ENCODE measurements at places on chromosomes 6 and 20. TPM values are rescaled to one million over a fixed set of nuclear protein-coding genes. Genes with fewer than 3 reads are reported as not detected.

DNA sequence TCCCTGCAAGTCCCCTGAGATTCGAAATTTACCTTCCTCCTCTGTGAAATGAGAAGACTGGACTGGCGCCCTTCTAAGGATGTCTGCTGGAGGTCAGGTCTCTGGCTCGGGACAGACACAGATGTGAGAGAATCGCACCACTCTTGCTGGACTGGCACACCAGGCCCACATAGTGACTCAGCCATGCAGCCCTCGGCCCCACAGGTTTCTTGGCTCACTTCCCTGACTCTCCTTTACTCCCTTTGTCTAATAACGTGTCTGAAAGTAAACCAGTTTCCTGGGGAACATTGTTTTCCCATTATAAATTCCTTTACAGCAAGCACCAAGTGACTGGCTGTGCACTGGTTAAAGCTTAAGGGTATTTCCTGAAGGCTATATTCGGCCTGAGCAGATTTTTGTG lies 106.7 kb upstream of the PLEKHG1 start:
- no peaks in the 10 kb centered on the region for H3K36me3 ChIP-seq
- no peaks in the 10 kb centered on the region for H3K27me3 ChIP-seq
- H3K4me3 ChIP-seq, result no peak overlapping the region
- no peaks in the 10 kb centered on the region for H3K4me1 ChIP-seq

Gene DEFB124
- not detected for total RNA-seq

- H3K27ac ChIP-seq, result no peak overlapping the region
- no peaks in the 10 kb centered on the region for H3K4me1 ChIP-seq
- no peak for DNase-seq
- H3K27me3 ChIP-seq, result no peaks in the 10 kb centered on the region
- H3K36me3 ChIP-seq, result no peaks in the 10 kb centered on the region
These were observed 117.8 kb downstream of the QRSL1 start for GRCh38 chr6:106747139-106747538.

Gene QRSL1
- 17.2 TPM for total RNA-seq

DNA sequence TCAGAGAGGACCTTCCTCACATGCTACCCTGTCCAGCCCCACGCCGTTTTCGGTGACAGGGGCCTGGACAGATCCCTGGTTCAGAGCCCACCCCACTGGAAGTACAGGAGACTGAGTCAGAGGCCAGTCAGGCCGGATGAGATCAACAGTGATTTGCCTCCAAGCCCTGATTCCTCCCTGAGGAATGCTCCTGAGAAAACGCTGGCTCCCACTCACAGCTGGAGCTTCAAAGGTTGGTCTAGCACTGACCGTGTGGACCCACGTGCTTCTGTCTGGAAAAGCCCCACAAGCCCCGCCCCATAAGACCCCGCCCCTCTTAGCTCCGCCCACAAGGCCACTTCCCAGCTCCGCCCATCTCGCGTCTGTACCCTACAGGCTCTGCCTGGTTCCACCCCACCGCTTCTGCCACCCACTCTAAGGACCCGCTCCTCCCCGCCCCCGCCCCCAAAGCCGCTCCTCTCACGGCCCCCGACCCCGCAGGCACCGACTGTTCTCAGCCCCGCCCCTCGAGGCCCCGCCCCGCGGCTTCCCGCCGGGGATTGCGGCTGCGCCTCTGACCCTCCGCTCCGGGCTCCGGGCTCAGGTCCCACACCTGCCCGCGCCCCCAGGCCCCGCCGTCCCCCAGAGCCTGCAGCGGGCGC lies 64.9 kb upstream of the BHLHE23 start:
- peaks cover 59% of the 10 kb centered on the region for H3K27me3 ChIP-seq
- no peaks in the 10 kb centered on the region for H3K36me3 ChIP-seq
- no peak overlapping the region for H3K4me3 ChIP-seq
- DNase-seq, result no peak
- no peaks in the 10 kb centered on the region for H3K4me1 ChIP-seq
- no peak overlapping the region for H3K27ac ChIP-seq

GRCh38 chr6:70531133-70531532 lies 35.6 kb upstream of the SDHAF4 start:
- no peak for DNase-seq
- no peak overlapping the region for H3K4me3 ChIP-seq
- peaks cover 6% of the 10 kb centered on the region for H3K36me3 ChIP-seq
- no peaks in the 10 kb centered on the region for H3K27me3 ChIP-seq

GRCh38 chr6:42260972-42261371 lies 43.3 kb upstream of the MRPS10 start:
- H3K27me3 ChIP-seq, result no peaks in the 10 kb centered on the region
- no peaks in the 10 kb centered on the region for H3K36me3 ChIP-seq
- H3K4me3 ChIP-seq, result no peak overlapping the region
- H3K27ac ChIP-seq, result peak overlapping the region; percentile 50

GRCh38 chr6:17389274-17389847 lies 4.0 kb upstream of the CAP2 start:
- no peak for DNase-seq
- peak overlapping the region; percentile 97 for H3K27ac ChIP-seq
- peaks cover 15% of the 10 kb centered on the region for H3K4me1 ChIP-seq
- no peaks in the 10 kb centered on the region for H3K27me3 ChIP-seq

DNA sequence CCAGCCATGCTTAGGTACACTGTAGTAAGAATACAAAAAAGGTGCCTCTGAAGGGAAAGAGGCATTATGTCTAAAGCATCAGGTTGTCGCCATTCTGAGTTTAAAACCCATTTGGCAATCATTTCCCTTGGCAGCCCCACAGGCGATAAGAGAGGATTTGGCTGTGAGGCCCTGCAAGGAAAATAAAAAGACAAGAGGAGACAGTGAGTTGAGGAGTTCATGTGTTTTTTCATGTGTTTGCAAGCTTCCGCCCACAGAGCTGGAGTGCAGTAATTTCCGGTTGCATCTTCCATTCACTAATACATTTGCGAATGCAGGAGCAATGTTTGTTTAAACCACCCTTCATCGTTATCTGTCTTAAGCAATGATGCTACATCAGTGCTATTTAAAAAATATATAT lies 138.5 kb upstream of the SOX4 start:
- H3K27ac ChIP-seq, result no peak overlapping the region
- H3K4me1 ChIP-seq, result no peaks in the 10 kb centered on the region
- DNase-seq, result no peak
- no peaks in the 10 kb centered on the region for H3K36me3 ChIP-seq
- H3K27me3 ChIP-seq, result no peaks in the 10 kb centered on the region

Gene LPA
- not detected for total RNA-seq

- no peak for DNase-seq
- H3K27ac ChIP-seq, result no peak overlapping the region
- H3K27me3 ChIP-seq, result no peaks in the 10 kb centered on the region
- H3K36me3 ChIP-seq, result no peaks in the 10 kb centered on the region
- no peaks in the 10 kb centered on the region for H3K4me1 ChIP-seq
- H3K4me3 ChIP-seq, result no peak overlapping the region
These were observed 146.2 kb downstream of the FAM83B start for GRCh38 chr6:54992789-54993188.

Gene JPH2
- 28.4 TPM for total RNA-seq

- no peak for DNase-seq
- no peaks in the 10 kb centered on the region for H3K27me3 ChIP-seq
- no peak overlapping the region for H3K27ac ChIP-seq
- no peaks in the 10 kb centered on the region for H3K4me1 ChIP-seq
- no peak overlapping the region for H3K4me3 ChIP-seq
These were observed 59.0 kb upstream of the FAM184A start for GRCh38 chr6:119137194-119138072.

GRCh38 chr6:43222418-43223059 lies 6.7 kb downstream of the DNPH1 start:
- no peaks in the 10 kb centered on the region for H3K4me1 ChIP-seq
- no peaks in the 10 kb centered on the region for H3K27me3 ChIP-seq
- no peak overlapping the region for H3K4me3 ChIP-seq

DNA sequence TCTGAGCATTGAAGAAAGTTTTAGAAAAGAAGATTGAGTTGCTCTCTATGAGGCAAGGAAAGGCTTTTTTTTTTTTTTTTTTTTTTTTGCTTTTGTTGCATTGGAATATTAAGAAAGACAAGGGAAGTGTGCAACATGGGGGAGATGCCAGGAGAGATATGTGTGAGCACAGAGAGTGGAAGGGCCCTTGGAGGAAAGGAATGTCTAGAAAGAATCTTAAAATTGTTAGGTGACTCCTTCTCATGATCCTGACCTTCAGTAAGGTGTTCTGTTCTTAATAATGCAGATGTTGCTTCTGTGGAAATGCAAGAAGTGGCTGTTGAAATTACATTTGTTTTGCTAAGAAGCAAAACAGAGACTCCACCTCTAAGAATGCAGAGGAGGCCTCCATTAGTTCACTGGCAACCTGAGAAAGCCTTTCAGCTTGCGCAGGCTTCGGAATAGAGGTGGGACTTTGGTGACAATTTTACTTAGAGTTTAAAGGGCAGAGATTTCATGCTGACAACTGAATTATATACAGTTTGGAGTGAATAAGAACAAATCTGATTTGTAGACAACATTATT lies 118.0 kb upstream of the ASCC3 start:
- no peaks in the 10 kb centered on the region for H3K27me3 ChIP-seq
- no peaks in the 10 kb centered on the region for H3K36me3 ChIP-seq
- H3K4me3 ChIP-seq, result no peak overlapping the region
- no peaks in the 10 kb centered on the region for H3K4me1 ChIP-seq
- no peak for DNase-seq

- H3K4me3 ChIP-seq, result no peak overlapping the region
- H3K4me1 ChIP-seq, result no peaks in the 10 kb centered on the region
- H3K27ac ChIP-seq, result no peak overlapping the region
- no peaks in the 10 kb centered on the region for H3K36me3 ChIP-seq
- H3K27me3 ChIP-seq, result no peaks in the 10 kb centered on the region
These were observed 15.1 kb upstream of the SNRPB start for GRCh38 chr20:2485661-2486060.

GRCh38 chr6:4693173-4693970 lies 82.8 kb upstream of the CDYL start:
- no peak overlapping the region for H3K4me3 ChIP-seq
- no peak for DNase-seq
- H3K36me3 ChIP-seq, result no peaks in the 10 kb centered on the region
- no peaks in the 10 kb centered on the region for H3K4me1 ChIP-seq
- H3K27me3 ChIP-seq, result no peaks in the 10 kb centered on the region
- no peak overlapping the region for H3K27ac ChIP-seq

Gene CDH4
- total RNA-seq, result 0.38 TPM

DNA sequence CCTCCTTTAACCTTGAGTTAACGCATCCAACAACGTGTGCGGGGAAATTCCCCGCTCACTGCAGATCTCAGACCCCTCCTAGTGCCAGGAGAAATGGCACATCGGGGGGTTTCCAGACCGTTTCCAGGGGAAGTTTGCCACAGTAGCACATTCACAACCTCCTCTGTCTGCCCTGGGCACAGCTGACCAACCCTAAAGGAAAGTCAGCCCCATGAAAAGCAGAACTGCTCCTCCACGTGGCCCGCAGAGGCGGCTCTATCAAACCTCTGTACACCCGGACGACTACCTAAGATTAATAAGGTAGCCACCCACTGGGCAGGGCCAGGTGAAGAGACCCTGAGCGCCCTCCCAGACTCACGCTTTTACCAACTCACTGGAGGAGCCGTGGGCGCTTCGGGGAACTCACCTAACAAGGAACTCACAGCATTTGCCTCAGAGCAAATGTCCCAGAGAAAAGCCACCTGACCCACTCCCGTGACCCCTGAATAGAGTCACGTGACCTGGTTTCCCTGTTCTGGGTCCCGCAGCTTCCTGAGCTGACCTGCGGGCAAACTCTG lies 93.1 kb downstream of the PRND start:
- H3K36me3 ChIP-seq, result no peaks in the 10 kb centered on the region
- DNase-seq, result no peak
- H3K27me3 ChIP-seq, result no peaks in the 10 kb centered on the region
- peaks cover 6% of the 10 kb centered on the region for H3K4me1 ChIP-seq
- H3K27ac ChIP-seq, result no peak overlapping the region

Gene LAMA2
- total RNA-seq, result 52.9 TPM

Gene ENPP5
- total RNA-seq, result 26.8 TPM

DNA sequence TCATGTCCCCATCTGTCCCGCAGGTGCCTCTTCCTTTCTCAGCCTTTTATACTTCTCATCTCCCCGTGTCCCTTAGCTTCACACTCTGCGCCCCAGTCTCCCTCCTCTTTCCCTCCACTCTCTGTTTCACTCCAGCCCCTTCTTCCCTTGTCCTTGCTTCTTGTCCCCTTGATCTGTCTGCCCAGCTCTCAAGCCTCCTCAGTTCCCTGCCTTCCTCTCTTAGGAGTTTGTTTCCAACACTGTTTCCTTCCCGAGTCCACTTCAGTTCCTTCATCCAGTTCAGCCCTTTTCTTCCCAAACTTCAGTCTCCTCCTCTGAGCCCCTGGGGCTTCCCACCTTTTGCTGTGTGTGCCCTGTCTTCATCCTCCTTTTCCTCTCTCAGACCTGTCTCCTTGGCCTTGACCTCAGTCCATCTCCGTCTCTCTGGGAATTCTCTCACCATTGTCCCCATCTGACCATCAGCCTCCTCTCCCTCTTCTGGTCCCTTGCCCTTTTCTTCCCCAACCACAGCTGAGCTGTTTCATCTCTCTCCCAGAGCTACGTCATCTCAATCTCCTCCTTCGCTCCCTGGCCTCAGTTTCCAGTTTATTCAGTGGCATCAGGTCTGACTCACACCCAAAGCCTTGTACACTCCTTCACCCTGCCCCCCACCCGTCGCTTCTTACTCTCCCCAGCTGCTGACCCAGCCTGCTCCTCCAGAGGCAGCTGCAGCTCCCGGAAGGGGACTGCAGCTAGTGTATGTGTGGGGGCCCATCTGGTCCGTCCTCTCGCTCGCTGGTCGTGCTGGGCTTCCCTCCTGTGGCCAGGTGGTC lies 2.7 kb upstream of the DDR1 start:
- H3K4me1 ChIP-seq, result peaks cover 50% of the 10 kb centered on the region
- H3K27ac ChIP-seq, result peak overlapping the region; percentile 89
- H3K36me3 ChIP-seq, result no peaks in the 10 kb centered on the region
- H3K4me3 ChIP-seq, result no peak overlapping the region
- DNase-seq, result no peak

Gene DPPA5
- not detected for total RNA-seq

- H3K4me3 ChIP-seq, result no peak overlapping the region
- DNase-seq, result no peak
- H3K4me1 ChIP-seq, result no peaks in the 10 kb centered on the region
- no peaks in the 10 kb centered on the region for H3K27me3 ChIP-seq
- no peaks in the 10 kb centered on the region for H3K36me3 ChIP-seq
These were observed 203.9 kb upstream of the CST7 start for GRCh38 chr20:24745206-24745605.

DNA sequence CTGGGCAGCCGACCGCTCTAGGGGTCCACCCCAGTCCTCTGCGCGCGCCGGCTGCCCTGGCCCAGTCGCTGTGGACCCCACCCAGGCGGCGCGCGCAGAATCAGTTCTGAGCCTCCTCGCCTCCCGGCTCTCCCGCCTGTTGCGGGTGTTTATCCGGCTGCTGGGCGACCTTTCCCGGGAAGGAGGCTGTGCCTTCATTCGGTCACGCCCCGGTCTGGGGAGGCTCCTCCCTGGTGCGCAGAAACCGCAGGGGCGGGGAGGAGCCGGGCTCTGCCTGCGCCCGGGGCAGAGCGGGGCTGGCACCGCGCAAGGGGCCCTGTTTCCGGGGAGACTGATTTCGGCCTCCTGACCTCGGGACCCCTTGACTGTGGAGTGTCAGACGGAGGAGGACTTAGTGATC lies 80.8 kb upstream of the EYS start:
- H3K4me3 ChIP-seq, result no peak overlapping the region
- H3K27me3 ChIP-seq, result no peaks in the 10 kb centered on the region
- H3K27ac ChIP-seq, result no peak overlapping the region
- no peak for DNase-seq
- no peaks in the 10 kb centered on the region for H3K36me3 ChIP-seq

All from gastrocnemius medialis (tissue), 4 donors.